Activated naive CD4-positive, alpha-beta T cell (primary cell): ENCODE measurements at places on chromosomes 2 and 18.

GRCh38 chr18:6521803-6522418 is 107.2 kb upstream of the L3MBTL4 start:
- DNase-seq = no peak

DNA sequence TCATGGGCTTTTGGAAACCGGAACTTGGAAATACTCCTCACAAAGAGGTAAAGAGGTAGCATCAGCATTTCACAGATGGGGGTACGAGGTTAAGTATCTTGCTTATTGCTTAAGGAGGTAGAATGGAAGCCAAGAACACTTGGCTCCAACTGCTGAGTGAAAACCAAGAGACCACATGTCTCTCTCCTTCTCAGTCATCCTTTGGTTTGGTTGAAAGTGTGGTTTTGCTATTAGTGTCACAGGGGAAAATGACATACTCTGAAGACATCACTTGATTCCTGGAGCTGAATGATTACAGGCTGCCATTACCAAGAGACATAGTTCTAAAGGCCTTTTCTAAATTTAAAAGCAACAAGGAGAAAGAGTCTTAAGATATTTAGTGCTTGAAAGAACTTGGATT is 41.5 kb downstream of the ANTXR1 start:
- no peak for DNase-seq

DNA sequence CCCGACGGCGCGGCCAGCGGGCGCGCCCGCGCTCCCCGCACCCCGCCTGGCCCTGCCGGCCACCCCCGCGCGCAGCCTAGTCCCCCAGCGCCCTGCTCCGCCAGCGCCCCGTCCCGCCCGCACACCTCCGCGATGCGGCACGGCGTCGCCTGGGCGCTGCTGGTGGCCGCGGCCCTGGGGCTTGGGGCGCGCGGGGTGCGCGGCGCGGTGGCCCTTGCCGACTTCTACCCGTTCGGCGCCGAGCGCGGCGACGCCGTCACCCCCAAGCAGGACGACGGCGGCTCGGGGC is 232 bp downstream of the SNED1 start:
- DNase-seq = no peak

GRCh38 chr18:10099539-10100140 is 185.8 kb downstream of the VAPA start:
- no peak for DNase-seq

DNA sequence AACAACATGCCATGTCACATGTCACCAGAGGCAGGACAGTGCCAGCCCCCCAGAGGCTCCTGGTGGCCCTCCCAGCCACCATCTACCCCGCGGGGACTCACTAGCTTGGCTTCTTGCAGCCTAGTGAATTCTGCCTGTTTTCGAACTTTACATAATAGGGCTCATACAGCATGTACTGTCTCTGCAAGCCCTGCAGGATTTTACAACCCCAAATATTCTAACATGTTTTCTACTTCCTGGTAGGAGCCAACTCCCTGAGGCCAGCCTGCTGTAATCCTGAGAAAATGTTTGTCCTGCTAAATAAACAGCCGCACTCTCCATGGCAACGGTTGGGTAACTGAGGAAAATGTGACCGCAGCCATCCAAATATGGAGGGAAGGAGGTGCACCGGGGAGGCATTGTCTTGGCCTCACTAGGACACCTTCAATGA is 2.7 kb downstream of the PER2 start:
- no peak for DNase-seq

GRCh38 chr2:8238521-8239230 is 443.2 kb upstream of the ID2 start:
- no peak for DNase-seq

GRCh38 chr2:46032161-46032813 is 264.9 kb upstream of the EPAS1 start:
- no peak for DNase-seq

GRCh38 chr2:197265924-197266323 is 44.7 kb downstream of the ANKRD44 start:
- no peak for DNase-seq

GRCh38 chr18:6553234-6553900 is 138.7 kb upstream of the L3MBTL4 start:
- DNase-seq = no peak

DNA sequence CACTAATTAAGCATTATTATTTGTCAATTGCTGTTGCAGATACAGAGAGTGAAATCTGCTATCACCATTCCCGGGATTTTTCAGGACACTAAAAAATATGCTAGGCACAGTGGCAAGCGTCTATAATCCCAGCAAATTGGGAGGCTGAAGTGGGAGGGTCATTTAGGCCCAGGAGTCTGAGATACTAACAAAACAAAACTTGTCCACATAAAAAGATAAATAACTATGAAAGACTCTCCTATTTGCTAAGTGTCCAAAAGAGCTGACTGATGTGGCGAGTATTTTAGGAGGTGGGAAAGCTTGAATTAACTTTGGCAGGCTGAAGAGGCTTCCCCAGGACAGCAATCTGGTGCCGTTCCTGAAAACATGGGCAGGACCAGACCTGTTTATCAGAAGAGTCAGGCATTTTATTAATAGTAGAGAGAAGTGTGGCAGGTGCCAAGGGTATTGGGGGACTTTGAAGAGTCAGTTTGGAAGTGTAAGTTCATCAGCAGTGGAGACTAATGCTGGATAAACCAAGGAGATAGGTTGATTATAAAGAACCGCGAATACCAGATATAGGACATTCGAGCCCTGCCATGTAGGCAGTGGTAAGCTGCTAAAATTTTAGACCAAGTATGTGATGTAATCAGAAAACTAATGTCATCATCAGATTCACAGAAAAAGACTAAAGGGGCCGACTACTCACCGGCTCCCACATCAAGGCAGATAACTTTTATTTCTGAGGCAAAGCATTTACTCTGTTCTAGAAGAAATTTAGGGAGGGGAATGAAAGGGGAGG is 201.8 kb downstream of the EPHA4 start:
- no peak for DNase-seq

- DNase-seq = no peak
Observed at GRCh38 chr2:70887550-70888246, 48.0 kb upstream of the ATP6V1B1 start.

GRCh38 chr18:71471963-71472725 is 1072.0 kb downstream of the CBLN2 start:
- no peak for DNase-seq

GRCh38 chr2:26300234-26300925 is 45.6 kb upstream of the SELENOI start:
- DNase-seq = no peak

- DNase-seq = no peak
Observed at GRCh38 chr2:206361407-206362045, 81.8 kb upstream of the ADAM23 start.

DNA sequence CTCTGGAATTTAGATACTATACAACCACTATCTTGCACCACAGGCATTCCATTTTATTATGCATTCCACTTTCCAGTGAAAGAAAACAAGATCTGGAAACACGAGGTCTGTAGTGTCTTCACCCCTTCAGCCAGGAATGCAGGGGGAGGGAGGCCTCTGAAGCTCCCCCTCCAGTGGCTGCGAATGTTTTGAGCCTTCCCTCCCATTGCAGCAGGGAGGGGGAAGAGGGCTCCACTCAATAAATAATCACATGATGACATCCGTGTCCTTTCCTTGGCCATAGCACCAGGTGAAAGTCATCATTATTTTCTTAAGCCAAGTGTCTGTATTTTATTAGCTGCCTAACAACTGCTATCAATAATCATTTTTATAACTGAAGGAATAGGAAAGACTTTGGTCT is 38.6 kb downstream of the ALPK2 start:
- no peak for DNase-seq

GRCh38 chr2:3001615-3002560 is 375.7 kb downstream of the EIPR1 start:
- DNase-seq = no peak

GRCh38 chr18:60020107-60020925 is 120.5 kb downstream of the PMAIP1 start:
- DNase-seq = no peak

GRCh38 chr2:181907635-181908034 is 16.1 kb downstream of the ITPRID2 start:
- DNase-seq = no peak

DNA sequence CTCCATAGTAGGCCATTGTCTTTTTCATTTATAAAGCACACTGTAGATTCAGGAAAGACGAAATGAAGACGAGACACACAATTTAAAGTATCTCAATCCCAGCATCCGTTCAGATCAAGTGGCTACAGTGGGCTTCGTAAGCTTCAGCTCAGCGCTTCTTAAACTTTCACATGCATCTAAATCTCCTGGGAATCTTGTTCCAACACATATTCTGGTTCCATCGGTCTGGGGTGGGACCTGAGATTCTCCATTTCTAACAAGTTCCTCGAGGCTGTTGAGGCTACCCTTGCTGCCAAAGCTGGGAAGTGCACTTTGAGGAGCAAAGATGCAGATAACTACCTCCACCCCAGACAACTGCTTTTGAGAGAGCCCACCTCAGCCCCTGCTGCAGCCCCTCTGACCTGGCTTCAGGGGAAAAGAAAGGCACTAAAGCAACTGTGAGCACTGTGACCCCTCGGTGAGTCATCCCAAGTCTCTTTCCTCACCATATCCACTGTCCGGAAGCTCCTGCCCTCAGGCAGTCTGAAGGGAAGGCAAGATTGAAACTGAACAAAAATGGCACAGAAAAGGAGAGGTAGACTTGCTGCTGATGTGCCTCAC is 201.1 kb upstream of the FBXO11 start:
- DNase-seq = no peak

GRCh38 chr2:165627470-165627869 is 158.0 kb downstream of the CSRNP3 start:
- no peak for DNase-seq

GRCh38 chr2:9656270-9656766 is 25.5 kb upstream of the YWHAQ start:
- DNase-seq = no peak

- DNase-seq = no peak
Observed at GRCh38 chr2:202632682-202633290, 2.0 kb upstream of the FAM117B start.

GRCh38 chr18:7645756-7646155 is 78.6 kb downstream of the PTPRM start:
- no peak for DNase-seq

DNA sequence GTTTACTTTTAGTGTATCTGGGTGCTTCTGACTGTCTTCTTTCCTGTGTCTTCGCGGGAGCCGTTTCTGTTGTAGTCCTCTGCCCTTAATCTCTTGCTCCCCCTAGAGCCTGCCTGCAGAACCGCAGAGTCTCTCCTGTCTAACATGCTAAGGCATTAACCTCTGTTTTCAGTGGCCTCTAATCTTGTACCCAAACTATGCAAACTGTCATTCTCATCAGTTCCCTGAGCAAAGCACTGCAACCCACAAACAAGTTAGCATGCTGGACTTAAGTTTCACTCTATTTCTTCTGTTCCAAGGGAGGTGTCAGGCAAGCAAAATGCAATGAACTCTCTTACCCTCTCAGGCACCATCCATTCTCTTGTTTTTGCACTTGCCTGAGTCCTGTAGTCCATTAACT is 138.4 kb downstream of the OTX1 start:
- DNase-seq = no peak

GRCh38 chr18:37012452-37012851 is 183.5 kb downstream of the KIAA1328 start:
- no peak for DNase-seq

GRCh38 chr2:1572638-1573037 is 159.4 kb downstream of the TPO start:
- no peak for DNase-seq

DNA sequence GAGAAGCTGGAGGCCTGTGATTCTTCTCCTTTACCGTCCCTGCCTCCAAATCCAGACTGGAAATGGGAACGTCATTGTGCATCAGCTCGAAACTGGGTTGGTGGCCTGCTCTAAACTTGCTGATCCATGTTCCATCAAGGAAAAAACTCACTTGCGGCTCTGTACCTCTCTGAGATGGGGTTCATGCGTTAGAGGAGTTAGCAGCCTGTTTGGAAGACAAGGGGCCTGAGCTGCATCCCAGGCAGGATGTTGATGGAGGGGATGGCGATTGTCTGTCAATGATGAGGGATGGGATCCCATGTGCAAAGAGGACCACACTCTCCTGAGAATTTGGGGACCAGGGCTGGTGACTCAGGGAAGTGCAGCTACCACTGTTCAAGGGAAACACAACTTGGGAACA is 26.0 kb downstream of the TWIST2 start:
- no peak for DNase-seq

DNA sequence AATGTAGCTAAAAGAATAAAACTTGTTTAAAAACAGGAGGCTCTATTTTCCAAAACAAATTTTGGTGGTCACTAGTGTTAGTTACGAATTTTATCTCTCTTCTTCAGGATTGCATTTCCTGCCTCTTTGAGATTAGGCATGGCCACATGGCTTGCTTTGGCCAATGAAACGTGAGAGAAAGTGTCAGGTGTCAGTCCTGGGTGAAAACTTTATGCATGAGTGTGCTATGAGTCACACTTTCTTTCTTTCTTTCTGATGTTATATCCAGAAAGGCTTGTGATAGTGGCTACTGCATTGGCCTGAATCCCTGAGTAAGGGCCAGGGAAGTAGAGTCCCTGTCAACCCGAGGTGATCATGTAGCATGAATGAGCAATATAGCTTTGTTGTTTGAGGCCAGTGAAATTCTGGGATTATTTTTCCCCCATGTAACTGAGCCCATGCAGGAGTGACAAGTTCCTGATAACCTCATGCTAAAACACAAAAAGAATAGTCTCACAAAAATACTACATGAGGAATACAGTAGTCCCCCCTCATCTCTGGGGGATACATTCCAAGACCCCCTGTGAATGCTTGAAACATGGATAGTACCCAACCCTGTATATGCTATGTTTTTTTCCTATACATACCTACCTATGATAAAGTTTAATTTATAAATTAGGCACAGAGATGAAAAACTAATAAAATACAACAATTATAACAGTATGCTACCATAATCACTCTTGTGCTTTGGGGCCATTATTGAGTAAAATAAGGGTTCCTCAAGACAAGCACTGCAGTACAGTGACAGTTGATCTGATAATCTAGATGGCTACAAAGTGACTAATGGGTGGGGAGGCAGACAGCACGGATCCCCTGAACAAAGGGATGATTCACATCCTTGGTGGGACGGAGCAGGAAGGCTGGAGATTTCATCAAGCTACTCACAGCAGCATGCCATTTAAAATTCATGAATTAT is 109.5 kb downstream of the CDC42EP3 start:
- DNase-seq = no peak

DNA sequence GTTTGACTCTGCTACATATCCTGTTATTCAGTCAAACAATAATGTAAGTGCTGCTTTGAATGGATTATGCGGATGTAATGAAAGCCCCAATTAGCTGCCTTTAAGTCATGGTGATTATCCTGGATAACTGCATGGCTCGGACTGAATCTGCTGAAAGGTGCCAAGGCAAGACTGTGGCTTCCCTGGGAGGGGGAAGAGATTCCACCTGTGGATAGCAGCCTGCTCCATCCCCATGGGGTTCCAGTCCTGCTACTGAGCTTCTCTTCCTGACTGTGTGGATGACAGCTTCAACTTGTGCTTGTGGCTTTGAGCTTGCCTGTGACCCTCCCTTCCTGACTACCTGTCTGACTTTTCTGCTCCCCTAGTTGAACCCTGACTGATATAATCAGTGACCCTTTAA is 540.0 kb upstream of the GYPC start:
- no peak for DNase-seq

GRCh38 chr2:198630384-198630783 is 826.0 kb downstream of the PLCL1 start:
- no peak for DNase-seq

GRCh38 chr18:41938445-41938844 is 16.6 kb upstream of the PIK3C3 start:
- DNase-seq = no peak
